Stimulated activated CD8-positive, alpha-beta memory T cell treated with anti-CD3 and anti-CD28 coated beads, Interleukin-4, amount 100 ng/mL, for 48 hours (primary cell): ENCODE measurements at places on chromosomes 7 and 10.

DNA sequence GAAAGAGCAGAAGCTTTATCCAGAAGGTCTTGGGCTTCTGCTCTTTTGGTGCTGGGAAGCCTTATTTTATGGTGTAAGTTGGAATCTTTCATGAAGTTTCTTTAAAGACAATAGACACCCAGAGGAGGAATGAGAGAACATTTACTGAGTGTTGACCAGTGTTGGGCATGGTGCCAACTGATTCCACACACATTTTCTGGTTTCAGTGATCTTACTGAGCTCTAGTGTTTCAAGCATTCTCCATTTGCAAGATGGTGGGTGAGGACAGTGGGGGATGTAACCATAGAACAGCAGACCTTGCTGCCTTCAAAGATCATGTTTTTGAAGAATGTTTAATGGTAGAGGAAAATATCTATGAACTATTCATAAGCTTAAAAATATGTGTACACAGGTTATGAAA, 114.6 kb downstream of the LRMDA start:
- DNase-seq, result no peak

GRCh38 chr10:19944911-19945663, 128.9 kb downstream of the PLXDC2 start:
- DNase-seq, result no peak

DNA sequence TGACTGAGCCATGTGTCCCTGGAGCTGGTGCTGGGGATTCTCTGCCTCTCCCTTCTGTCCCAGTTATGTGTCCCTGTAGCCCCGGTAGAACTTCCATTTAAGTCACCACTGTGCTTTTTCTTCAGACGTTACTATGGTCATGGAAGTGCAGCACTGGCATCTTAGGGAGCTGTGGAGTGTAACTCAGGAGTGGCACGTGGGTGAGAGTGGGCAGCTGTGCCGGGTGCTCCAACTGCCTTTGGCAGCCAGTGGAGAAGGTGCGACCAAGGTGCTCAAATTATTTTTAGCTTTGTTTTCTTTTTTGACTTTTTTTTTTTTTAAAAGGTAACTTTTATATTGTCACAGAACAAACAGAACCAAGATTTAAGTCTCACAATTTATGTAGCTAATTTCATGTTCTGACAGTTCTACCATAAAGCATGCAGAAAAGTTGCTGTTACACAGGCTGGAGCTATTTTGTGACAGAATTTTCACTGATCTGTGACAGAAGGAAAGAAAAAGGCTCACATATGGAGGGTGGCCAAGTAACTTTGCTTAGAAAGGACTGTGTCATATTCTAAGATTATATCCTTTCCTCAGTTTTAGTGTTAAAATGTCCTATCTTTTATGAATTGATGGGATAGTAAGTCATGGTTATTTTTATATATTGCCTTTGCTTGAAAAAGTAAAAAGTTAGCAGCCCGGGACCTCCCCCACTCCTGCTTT, 73.9 kb downstream of the SH2D4B start:
- no peak for DNase-seq

DNA sequence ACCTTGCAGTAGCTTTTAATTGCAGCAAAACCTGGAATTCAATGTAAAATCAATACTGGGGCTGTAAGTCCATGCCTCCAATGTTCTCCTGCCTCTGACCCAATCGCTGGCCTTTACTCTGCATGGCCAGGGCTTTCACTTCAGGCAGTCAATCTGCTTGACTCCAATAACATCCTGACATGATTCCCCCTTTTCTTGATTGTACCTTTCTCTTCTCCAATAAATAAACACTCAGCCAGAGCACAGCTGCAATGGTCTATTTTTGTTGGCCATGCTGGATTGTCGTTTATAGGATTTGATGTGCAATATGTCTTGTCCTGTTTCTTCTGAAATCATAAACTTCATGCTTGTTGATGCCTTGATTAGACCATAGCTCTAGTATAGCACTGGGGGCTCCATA, 97.8 kb upstream of the COL1A2 start:
- no peak for DNase-seq

- DNase-seq, result peak; percentile 66
Measured at GRCh38 chr7:2645274-2645868, 13.6 kb downstream of the TTYH3 start.

DNA sequence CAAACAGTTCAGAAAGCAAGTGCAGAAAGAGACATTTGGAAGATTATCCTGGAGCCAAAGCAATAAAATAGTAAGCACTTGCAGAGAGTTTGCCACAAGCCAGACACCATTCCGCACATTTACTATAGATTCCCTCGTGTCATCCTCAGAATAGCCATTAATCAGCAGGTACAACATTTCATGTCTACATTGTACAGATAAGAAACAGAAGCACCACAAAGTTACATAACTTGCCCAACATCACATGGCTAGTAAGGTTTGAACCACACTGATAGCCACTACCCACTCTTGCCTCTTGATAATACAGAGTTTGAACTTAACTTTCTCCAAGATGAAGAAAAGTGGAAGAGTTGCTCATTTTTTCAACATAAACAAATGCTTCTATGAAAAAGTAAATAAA, 40.6 kb upstream of the GHITM start:
- no peak for DNase-seq

DNA sequence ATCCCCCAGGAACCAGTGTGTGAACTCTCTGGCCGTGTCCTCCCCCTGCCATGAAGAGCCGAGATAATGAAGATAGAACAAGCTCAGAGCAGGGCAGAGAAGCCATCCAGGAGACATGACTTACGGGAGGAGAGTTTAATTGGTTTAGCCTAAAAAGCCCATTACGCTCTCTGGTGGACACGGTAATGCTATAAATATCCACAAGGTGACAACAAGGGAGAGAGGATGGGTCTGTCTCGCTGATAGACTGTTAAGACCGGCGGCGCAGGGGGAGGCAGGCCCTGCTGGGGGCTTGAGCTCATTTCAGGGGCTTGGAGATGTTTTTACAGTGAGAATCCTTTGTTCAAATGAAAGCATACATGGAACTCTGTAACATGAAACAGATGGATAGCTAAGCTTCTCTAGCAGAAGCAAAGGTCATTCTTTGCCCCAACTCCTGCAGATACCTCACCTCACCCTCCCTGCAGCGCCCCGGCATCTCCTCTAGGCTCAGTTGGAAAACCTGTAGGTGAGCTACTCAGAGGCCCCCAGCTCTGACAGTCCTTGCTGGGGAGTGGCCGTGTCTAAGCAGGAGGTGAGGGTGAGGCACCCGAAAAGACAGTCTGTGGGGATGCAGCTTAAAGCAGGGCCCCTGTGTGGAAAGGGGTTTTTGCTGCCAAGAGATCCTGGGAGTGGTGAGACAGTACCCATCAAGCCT, 40.8 kb upstream of the LOXL4 start:
- DNase-seq, result no peak

DNA sequence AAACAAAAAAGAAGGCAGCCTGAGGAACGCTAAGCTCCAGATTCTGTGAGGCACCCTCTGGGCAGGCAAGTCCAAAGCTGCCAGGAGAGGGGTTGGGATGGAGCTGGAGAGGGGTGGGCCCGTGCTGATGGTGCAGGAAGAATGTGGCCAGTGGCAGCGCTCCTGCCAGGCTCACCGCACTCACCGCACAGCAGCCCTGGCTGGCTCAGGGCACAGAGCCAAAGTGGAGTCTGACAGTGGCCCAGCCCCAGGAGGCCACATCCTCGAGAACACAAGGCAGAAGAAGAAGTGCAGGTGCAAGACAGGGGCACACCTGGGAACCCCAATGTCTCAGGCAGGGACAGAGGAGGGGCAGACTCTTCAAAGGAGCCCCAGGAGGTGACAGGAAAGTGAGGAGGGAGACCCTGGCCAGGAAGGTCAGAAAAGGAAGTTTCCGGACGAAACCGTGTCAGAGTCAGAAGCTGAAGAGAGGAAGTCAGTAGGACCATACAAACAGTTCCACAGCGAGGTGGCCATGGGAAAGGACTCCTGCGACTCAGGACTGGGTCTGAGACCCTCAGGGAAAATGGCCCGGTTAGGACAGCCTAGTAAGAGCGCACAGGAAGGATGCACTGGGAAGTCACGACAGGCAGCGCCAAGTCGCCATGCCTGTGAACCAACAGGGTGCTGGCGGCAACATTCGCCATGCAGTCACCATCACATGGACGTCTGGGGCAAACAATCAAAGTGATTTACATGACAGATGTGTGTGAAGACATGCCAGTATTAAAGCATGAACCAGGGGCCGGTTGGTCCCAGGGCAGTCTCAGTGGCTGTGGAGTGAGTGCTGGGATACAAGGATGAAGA, 54.4 kb downstream of the COBL start:
- no peak for DNase-seq

- DNase-seq, result peak; percentile 13
Measured at GRCh38 chr7:45703373-45703821, 129.2 kb downstream of the ADCY1 start.

- no peak for DNase-seq
Measured at GRCh38 chr10:74637685-74638084, 188.7 kb upstream of the KAT6B start.

- DNase-seq, result no peak
Measured at GRCh38 chr7:129159539-129159938, 15.0 kb downstream of the TSPAN33 start.

DNA sequence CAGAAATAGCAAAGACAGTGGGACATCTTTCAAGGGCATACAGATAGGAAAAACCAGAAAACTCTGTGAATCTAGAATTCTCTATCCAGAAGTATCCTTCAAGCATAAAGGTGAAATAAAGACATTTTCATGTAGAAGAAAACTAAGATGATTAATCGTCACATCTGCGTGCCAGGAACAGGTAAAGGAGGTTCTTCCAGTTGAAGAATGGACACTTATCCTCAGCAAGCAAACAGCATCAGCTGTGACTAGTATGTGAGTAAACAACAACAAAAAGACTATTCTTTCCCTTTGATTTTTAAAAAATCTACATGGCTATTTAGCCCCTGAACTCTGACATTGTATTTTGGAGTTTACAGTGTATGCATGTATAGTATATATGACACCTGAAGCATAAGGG, 124.9 kb downstream of the LRMDA start:
- no peak for DNase-seq

- DNase-seq, result no peak
Measured at GRCh38 chr10:2410049-2410448, 657.3 kb upstream of the PFKP start.

- DNase-seq, result no peak
Measured at GRCh38 chr7:30474893-30475292, 3.7 kb downstream of the NOD1 start.

DNA sequence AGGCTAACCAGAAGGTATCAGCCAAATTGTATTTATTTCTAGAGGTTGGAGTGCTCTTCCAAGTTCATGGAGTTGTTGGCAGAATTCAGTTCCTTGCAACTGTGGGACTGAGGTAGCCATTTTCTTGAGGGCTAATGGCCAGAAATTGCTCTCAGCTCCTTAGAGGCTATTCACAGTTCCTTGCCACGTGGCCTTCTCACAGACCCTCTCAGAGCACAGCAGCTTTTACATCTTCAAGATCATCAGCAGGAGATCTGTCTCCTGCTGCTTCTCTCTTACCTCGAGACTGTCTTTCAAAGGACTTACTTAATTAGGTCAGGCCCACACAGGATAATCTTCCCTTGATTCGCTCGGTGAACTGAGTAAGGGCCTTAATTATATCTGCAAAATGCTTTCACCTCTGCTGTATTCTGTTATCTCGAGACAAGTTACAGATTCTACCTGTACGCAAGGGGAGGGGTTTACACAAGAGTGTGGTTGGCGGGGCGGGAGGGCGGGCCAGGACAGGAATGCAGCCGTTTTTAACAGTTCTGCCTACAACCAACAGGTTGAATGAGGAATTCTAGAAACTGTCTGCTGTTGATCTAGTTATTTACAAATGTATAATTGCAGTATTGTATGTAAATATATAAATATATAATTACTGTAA, 15.0 kb downstream of the MIOS start:
- no peak for DNase-seq
